ENCODE measurements at places on chromosomes 12 and 14. TPM values are rescaled to one million over a fixed set of nuclear protein-coding genes. Genes with fewer than 3 reads are reported as not detected.

Gene TC2N
- 2.6 TPM for total RNA-seq

Gene TAS2R43
- total RNA-seq, result not detected

Gene LTBP2
- total RNA-seq, result 51.4 TPM

Gene LPAR5
- 0.30 TPM for total RNA-seq

Gene KRT79
- total RNA-seq, result not detected

Gene KRT7
- 3.9 TPM for total RNA-seq

Gene FBXO21
- 25.3 TPM for total RNA-seq

Gene PAPOLA
- 91.7 TPM for total RNA-seq

GRCh38 chr12:105721891-105722290 is 391.4 kb downstream of the C12orf75 start:
- DNase-seq, result no peak
- no peak overlapping the region for H3K4me3 ChIP-seq
- H3K27ac ChIP-seq, result no peak overlapping the region
- H3K27me3 ChIP-seq, result no peaks in the 10 kb centered on the region
- H3K4me1 ChIP-seq, result no peaks in the 10 kb centered on the region

DNA sequence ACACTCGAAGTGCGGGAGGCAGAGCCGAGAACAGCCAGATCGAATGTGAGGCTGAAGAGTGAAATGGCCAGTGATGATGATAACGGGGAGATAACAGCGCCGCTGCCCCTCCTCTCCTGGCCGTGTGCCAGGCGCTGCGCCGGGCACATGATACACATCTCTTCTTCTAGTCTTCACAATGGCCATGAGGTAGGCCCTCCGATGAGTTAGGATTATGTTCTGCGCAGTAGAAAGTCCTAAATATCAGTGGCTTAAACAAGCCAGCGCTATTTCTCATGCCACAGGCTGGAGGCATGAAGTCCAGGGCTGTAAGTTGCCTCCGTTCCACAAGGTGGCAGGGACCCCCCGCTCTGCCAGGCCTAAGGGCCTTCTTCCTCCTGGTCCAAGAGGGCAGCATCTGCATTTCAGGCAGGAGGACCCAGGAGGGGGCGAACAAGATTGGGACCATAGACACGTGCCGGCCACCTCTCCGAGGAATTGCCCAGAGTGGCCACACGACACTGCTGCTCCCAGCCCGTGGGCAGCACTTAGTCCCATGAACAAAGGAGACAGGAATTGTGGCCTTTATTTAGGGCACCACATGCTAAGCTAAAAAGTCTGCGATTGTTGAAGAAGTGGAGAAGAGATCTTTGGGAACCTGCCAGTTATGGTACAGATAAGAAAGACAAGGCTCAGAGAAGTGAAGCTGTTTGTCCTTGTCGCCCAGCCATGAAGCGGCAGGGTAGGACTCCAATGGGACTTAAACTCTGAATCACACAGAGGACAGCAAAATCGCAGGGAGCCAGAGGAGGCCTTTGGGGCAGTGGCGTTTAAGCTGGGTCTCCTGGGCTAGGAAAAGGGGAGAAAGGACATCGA is 10.9 kb upstream of the HVCN1 start:
- H3K27me3 ChIP-seq, result no peaks in the 10 kb centered on the region
- no peak overlapping the region for H3K4me3 ChIP-seq
- no peaks in the 10 kb centered on the region for H3K36me3 ChIP-seq
- H3K27ac ChIP-seq, result no peak overlapping the region
- peaks cover 13% of the 10 kb centered on the region for H3K4me1 ChIP-seq

GRCh38 chr14:51093371-51094281 is 1.3 kb downstream of the TRIM9 start:
- peaks cover 24% of the 10 kb centered on the region for H3K27me3 ChIP-seq
- peak; percentile 29 for DNase-seq
- no peaks in the 10 kb centered on the region for H3K36me3 ChIP-seq
- H3K27ac ChIP-seq, result no peak overlapping the region
- H3K4me1 ChIP-seq, result peaks cover 12% of the 10 kb centered on the region

DNA sequence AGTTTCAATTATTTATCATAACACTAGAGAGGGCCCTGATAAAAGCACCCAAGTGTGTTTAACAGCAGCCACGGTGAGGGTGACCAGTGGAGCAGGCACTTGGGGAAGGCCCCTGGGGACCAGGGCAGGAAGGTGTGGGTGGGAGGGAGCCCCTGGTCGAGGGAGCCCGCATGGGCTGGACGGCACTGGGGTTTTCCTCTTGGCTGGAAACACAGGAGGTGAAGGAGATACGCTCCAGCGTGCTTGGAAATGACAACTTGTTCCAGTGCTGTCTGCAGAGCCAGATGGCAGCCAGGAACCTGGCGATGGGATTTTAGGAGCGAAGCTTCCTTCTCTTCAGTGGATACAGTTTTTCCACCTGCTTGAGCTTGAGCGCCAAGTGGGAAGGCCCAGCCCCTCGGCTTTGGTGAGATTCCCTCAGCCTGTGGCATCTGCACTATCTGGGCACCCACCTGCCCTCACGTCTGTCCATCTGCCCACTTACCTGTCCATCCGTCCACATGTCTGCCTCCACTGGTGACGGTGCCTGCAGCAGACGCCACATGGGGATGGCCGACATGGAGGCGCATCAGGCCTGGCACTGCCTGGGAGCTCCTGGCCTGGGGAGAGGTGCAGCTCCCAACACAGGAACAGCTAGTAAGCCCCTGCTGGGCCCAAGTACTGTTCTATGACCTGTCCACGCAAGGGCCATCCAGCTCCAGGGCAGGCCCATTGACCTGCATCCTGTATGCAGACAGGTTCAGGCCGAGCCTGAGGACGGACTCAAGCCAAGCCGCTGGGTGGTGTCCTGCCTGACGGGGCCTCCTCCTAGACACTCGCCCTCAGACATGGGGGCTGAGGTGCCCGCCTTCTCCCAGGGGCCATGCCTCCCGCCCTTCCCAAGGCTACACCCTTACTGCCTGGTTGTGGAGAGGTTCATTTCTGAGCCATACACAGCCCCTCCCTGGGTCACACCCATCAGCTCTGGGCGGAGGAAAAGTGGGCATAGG is 192.2 kb upstream of the C14orf180 start:
- no peak for DNase-seq
- H3K4me1 ChIP-seq, result no peaks in the 10 kb centered on the region
- no peaks in the 10 kb centered on the region for H3K36me3 ChIP-seq
- no peak overlapping the region for H3K27ac ChIP-seq
- H3K27me3 ChIP-seq, result peaks cover 6% of the 10 kb centered on the region

GRCh38 chr14:75350505-75351060 is 72.0 kb downstream of the FOS start:
- no peaks in the 10 kb centered on the region for H3K36me3 ChIP-seq
- no peak overlapping the region for H3K27ac ChIP-seq
- DNase-seq, result no peak
- H3K4me1 ChIP-seq, result no peaks in the 10 kb centered on the region
- H3K4me3 ChIP-seq, result no peak overlapping the region

DNA sequence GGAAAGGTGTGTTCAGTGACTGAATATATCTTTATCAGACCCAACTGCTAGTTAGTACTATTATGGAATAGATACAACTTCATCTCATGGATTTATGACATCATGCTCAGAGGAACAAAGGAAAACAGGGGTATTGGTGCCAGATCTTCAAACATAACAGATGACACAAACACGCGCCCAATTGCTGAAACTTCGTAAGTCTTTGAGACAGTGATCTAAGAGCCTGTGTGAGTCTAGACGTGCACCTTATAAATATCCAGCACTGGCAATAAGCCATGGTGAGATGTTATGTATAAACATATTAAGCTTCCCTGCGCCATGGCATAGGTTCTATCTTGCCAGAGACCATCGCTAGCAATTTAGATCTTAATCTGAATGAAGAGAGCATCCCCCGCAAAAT is 42.2 kb upstream of the NR2C1 start:
- DNase-seq, result no peak
- H3K36me3 ChIP-seq, result no peaks in the 10 kb centered on the region
- H3K4me1 ChIP-seq, result peaks cover 11% of the 10 kb centered on the region
- H3K27ac ChIP-seq, result no peak overlapping the region

DNA sequence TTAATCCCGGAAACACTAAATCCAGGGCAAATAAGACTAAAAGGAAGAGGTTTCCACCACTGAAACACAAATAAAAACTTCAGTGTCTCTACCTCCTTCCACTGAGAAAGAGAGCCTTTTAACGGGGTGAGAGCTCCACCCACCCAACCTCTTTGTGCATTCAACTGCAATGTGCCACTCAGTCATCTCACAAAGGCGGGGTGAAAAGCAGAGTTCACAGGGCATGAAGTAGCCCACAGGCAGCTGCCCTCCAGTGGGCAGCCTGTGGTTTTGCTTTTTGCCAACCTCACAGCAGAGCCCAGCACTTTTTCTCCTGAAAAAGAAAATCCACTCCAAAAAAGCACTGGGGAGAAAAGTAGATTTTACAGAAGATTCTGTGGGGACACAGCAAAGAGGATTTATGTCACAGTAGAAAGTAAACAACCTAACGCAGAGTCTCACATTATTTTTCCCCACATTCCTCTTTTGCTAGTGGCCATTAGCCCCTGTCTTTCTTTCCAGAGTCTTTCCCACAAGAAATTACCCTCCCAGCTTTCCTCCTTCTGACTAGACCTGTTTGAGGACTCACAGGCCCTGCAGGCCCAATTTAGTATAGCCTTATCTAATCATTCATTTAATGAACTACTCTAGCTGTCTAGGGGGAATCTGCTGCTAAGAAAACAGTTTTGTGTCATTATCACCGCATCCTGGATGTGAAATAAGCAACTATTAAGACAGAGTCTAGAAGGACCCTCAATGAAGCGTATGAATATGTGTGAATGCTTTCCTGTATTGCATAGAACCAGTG is 753.8 kb upstream of the FOXG1 start:
- no peak overlapping the region for H3K27ac ChIP-seq
- no peaks in the 10 kb centered on the region for H3K36me3 ChIP-seq
- H3K27me3 ChIP-seq, result no peaks in the 10 kb centered on the region
- H3K4me3 ChIP-seq, result no peak overlapping the region
- no peak for DNase-seq

GRCh38 chr12:4265280-4265679 is 8.3 kb upstream of the CCND2 start:
- H3K36me3 ChIP-seq, result no peaks in the 10 kb centered on the region
- peaks cover 10% of the 10 kb centered on the region for H3K4me1 ChIP-seq
- no peak overlapping the region for H3K4me3 ChIP-seq
- no peak for DNase-seq
- no peak overlapping the region for H3K27ac ChIP-seq
- peaks cover 19% of the 10 kb centered on the region for H3K27me3 ChIP-seq

GRCh38 chr12:100671396-100672074 is 98.1 kb downstream of the GAS2L3 start:
- H3K4me3 ChIP-seq, result no peak overlapping the region
- H3K36me3 ChIP-seq, result no peaks in the 10 kb centered on the region
- H3K27me3 ChIP-seq, result no peaks in the 10 kb centered on the region
- H3K4me1 ChIP-seq, result no peaks in the 10 kb centered on the region
- no peak for DNase-seq

GRCh38 chr14:60278350-60278749 is 29.3 kb downstream of the PPM1A start:
- no peaks in the 10 kb centered on the region for H3K27me3 ChIP-seq
- DNase-seq, result no peak
- no peak overlapping the region for H3K4me3 ChIP-seq
- H3K36me3 ChIP-seq, result peaks cover 8% of the 10 kb centered on the region
- peaks cover 71% of the 10 kb centered on the region for H3K4me1 ChIP-seq

DNA sequence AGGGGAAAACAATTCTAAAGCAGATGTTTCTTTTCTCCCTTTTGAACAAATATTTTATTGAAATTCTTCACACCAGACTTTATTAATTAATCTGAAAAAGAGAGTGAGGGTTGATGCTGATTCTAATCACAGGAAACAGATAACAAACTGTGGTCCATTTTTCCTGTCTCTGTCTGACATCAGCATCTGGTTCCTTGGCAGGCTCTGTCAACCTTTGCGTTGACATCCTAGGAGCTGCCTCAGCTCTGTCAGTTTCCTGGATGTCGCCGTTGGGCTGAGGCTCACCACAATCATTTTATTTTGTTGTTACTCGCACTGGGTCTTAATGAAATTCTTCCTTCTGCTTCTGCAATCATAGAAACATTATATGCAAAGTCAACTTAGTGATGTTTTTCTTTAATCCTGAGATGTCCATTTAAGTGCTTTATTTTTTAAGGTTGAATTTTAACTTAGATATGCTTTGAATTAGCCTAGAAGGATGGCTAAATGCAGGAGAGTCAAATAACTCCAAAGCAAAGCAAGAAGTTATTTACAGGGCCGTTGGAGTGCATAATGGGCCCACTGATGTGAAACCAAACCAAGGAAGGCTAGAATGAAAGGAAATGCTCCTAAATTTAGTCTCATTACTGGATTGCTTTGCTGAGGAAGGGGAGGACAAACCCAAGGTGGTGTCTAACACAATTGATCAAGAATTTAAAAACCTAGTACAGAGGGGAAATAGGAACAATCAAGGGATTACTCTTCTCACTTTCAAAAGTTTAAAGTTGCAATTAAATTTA is 542.4 kb downstream of the FLRT2 start:
- no peak for DNase-seq
- H3K4me3 ChIP-seq, result no peak overlapping the region
- H3K27me3 ChIP-seq, result no peaks in the 10 kb centered on the region

DNA sequence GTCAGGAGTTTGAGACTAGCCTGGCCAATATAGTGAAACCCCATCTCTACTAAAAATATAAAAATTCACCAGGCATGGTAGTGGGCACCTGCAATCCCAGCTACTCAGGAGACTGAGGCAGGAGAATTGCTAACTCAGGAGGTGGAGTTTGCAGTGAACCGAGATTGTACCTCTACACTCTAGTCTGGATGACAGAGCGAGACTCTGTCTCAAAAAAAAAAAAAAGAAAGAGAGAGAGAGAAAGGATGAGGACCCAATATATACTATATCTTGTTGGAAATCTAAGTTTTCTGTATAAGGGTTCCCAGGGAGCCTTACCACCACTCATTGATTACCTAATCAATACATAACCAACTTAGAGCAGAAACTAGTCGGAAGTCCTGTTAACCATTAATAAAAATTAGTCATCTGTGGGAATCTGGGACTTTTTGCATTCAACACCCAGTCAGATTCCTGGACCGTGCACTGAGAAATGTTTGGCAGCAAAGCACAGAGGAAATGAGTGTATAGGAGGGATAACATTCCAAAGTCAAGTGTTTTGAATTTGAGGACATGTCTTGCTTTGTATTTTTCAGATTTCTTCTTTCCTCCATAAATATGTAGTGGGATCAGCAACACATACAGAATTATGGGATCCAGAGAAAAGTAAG is 44.8 kb upstream of the NR2C1 start:
- peaks cover 5% of the 10 kb centered on the region for H3K4me1 ChIP-seq
- no peaks in the 10 kb centered on the region for H3K27me3 ChIP-seq
- H3K36me3 ChIP-seq, result no peaks in the 10 kb centered on the region
- no peak overlapping the region for H3K4me3 ChIP-seq
- DNase-seq, result no peak
- H3K27ac ChIP-seq, result no peak overlapping the region

DNA sequence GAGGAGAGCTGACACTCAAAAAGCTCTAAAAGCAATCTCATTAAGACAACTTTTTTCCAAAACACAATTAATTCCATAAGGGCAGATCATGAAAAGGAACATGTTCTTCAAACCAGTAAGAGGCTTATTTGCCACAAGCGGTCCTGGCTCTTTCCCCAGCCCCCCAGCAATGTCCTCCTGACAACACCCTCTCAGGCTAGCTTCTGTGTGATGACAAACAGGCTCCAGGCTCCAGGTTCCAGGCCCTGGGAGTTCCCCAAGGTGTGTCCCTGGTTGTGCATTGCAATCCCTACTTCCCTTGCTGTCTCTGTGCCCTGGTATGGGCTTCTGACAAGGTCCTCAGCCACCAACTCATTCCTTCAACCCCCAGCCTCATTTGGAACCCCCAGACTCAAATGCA is 8.9 kb downstream of the HVCN1 start:
- no peaks in the 10 kb centered on the region for H3K36me3 ChIP-seq
- H3K27ac ChIP-seq, result no peak overlapping the region
- H3K4me3 ChIP-seq, result no peak overlapping the region
- H3K4me1 ChIP-seq, result no peaks in the 10 kb centered on the region
